Activated T-helper 9 cell treated with anti-CD3 and anti-CD28 coated beads, Interleukin-2, amount 50 U/mL, for 16 hours (primary cell): ENCODE measurements at places on chromosomes 2 and 18.

DNA sequence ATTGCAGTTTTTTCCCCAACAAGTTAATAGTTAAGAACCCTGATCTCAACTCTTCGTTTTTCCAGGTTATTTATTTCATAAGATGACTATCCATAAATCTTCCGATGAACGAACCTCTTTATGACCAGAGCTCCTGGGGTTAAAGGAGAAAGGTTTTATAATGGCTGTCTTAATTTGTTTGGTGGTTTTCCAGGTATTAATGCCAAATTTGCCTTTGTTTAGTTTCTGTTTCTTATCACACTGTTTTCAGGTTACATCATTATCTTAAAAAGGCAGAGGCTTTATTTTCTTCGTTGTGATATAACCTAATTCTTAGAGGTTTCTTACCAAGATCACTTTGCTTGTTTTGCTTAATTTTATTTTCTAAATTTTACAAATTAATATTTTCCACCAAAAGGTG lies 10.1 kb downstream of the ZNF638 start:
- no peak for DNase-seq

- DNase-seq, result no peak
Observed at GRCh38 chr2:232349946-232350635, 28.5 kb upstream of the ALPP start.

- no peak for DNase-seq
Observed at GRCh38 chr2:45394842-45395241, 216.2 kb downstream of the SRBD1 start.

- DNase-seq, result no peak
Observed at GRCh38 chr2:85584857-85585780, 888 bp downstream of the VAMP5 start.

GRCh38 chr18:5630057-5630899 lies 86.5 kb upstream of the EPB41L3 start:
- no peak for DNase-seq

GRCh38 chr2:127386246-127386645 lies 1.5 kb downstream of the MAP3K2 start:
- no peak for DNase-seq

- DNase-seq, result no peak
Observed at GRCh38 chr2:64656379-64656778, 2.7 kb upstream of the SERTAD2 start.

DNA sequence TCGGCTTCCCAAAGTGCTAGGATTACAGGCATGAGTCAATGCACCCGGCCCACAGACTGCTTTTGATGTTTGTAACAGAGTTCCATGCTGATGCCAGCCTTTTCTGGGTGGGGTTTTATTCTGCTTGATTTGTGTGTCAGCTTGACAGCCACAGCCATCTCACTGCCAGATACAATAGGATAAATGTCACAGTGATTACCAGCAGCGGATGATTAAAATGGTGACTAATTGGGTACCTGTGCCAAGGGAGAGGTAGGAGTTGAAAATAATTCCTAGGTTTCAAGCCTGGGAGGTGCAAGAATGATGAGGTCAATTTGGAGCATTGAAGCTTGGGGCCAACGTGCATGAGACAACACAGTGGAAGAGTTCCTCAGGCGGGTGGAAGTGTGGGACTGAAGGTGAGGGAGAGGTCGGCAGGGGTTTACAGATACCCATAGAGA lies 39.4 kb downstream of the SH2D6 start:
- no peak for DNase-seq

DNA sequence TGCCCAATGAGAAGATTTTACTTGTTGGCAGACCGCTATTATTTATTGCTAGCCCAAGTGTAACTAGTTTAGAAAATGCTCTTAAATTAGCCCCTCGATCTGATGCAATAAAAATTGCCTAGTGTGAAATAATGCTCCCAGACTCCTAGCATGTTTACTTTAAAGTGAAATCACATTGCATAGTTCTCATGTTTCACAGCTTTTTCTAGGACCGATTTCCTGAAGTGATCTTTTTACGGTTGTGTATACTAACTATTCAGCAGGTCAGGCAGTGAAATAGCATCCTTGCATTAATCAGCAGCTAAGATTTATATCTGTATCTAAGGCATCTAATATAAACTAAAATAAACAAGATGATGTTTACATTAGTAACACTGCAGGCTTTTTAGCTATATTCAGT lies 52.4 kb downstream of the PMS1 start:
- DNase-seq, result no peak
